Anterior cingulate cortex (tissue), 58 donors: ENCODE measurements at places on chromosomes 3 and 15.
A peak's percentile ranks its signal among the peaks of the same experiment; 100 is the strongest.

GRCh38 chr3:66378256-66378655, 122.6 kb downstream of the LRIG1 start:
- no peak for DNase-seq

- DNase-seq: no peak
Observed at GRCh38 chr3:84077479-84077878, 881.3 kb upstream of the CADM2 start.

DNA sequence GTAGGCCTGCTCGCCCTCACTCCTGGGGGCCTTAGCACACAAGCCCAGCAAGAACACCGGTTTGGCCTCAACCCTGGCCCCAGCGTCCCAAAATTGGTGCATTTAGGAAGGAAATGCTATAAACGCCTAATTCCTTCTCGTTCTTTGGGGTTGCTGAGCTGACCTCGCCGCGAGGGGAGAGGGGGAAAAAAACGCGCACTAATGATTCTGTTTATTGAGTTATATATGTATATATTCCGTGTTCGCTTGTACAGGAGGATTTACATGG, 3.9 kb downstream of the FEZF2 start:
- DNase-seq: no peak

- DNase-seq: no peak
Observed at GRCh38 chr3:169984292-169984691, 17.7 kb downstream of the SEC62 start.

- DNase-seq: no peak
Observed at GRCh38 chr3:66047311-66048050, 8.8 kb upstream of the MAGI1 start.

DNA sequence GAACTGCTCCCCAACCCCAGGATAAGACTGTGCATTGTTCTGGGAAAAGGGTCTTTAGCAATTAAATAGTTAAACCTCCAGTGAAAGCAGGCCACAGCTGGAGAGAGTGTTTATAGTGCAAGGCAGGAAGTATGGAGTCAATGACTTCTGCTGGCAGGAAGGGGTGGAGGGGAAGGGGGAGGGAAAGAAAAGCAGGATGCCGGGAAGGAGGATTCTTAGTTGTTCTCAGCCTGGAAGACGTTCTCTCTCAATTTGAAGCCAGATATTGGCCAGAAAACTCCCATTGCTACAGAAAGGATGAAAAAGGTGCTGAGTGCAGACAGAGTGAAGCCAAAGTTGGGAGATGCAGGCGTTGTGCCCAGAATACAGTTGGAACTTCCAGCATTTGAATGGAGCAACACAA, 35.7 kb upstream of the ACTL6A start:
- peak; percentile 6 for DNase-seq

GRCh38 chr3:188319569-188319968, 165.6 kb downstream of the LPP start:
- DNase-seq: no peak

GRCh38 chr3:185767002-185767688, 57.7 kb downstream of the IGF2BP2 start:
- no peak for DNase-seq

GRCh38 chr15:53038655-53038941, 248.5 kb upstream of the ONECUT1 start:
- DNase-seq: no peak

- DNase-seq: no peak
Observed at GRCh38 chr3:81214631-81215030, 546.8 kb downstream of the GBE1 start.

DNA sequence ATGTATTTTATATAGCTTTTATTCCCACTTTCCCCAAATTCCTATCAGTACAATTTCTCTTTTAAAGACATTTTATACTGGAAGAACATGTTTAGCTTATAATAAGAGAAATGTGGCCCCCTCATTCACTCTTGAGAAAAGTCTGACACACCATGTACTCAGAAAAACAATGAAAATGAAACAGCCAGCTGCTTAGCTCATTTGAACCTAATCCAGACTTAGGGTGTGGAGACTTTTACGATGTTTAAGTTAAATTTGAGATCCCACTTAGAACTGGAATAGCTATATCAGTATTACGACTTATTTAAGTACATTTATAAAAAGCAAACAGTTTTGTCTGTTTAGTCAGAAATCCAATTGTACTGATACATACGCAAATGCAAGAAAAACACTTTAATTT, 252.3 kb upstream of the ARRDC4 start:
- DNase-seq: no peak

GRCh38 chr3:78906245-78906644, 861.6 kb downstream of the ROBO1 start:
- DNase-seq: no peak

DNA sequence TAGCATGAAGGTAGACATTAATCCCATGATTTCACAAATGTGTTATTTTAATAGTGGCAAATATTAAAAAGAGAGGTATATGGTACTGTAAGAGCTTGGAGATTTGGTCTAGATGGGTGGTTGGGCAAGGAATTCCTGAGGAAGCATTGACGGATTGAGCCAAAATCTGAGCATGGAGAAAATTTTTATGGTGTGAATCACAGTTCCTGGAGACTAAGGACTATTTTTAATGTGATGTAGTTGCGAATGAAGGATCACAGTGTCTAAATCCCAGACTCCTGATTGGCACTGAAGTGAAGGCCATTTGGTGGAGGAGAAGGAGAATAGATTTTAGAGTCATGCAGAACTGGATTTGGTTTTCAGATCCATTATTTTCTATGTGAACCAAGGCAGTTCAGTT, 188.7 kb upstream of the FEZF2 start:
- DNase-seq: no peak

DNA sequence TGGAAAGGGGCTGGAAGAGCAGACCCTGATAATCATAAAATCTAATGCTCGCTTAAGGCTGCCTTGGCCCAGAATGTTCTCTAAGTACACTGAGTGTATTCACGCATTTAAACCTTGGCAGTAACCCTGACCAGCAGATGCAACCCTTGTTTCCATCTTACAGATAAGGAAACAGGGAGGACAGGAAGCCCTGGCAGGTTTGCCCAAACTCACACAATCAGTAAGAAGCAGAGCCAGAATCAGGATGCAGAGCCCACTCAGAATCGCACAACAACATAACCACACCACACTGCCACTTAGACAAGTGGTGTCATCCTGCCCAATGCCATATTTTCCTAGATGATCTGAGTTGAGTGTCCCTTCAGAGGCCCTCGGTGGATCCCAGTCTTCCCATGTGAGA, 214.5 kb upstream of the HES1 start:
- no peak for DNase-seq

DNA sequence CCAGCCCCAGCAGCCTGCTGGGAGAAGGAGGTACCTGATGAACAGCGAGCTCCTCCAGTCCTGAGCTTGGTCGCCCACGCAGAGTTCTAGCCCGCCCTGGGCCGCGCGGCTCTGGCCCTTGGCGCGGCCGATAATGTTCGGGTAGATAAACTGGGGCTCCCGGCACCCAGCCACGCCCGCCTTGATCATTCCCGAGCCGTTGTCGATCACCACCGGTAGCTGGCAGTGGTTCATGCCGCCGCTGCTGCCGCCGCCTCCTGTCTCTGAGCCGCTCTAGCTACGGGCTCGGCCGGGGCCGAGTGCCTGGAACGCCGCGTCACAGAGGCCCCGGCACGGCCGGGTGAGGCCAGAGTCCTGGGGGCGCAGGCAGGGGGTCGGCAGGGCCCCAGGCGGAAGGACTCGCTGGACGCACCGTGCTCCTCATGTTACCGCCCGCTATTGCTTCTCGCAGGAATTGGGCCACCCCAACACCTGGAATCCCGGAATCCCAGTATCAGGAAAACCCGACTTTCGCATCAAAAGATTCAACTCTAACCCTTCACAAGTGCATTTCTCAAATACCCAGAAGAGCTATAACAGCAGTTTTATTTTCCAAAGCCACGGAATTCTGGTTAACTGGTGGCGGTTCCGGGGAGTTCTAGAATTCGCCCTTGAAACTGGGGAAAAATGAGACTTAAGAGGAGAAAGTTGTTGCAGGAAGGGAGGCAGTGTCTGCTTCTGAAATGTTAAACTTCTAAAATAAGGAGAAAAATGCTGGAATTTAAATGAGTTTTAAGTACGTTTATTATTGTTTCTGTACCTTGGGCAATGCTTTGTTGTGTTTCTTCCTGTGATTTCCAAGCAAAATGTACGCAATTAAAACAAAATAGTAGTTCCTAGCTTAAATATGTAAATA, at the start of gene ACTRT3:
Gene ACTRT3, minus strand, starts transcription at position 275 of the 895 bp plus-strand sequence. Its CDS starts 41 bp downstream, at position 234.
- DNase-seq: no peak

DNA sequence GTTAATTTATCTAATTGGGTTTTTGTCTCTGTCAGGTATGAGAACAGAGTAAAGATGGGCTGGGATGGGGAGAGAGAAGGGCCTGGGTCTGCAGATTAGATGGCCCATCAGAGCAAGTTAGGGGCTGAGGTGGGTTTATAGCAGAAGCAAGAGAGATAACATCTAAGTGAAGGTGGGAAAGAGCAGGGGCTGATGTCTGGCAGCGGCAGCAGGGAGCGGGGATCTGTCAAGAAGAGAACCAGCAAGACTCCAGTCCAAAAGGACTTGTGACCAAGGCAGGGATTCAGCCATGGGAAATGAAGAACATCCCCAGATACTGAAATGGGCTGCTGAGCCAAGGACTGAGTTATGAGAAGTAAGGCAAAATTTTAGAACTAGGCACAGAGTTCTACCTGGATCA, 320.6 kb upstream of the TBL1XR1 start:
- no peak for DNase-seq

- DNase-seq: no peak
Observed at GRCh38 chr3:177561769-177562392, 364.6 kb upstream of the TBL1XR1 start.

DNA sequence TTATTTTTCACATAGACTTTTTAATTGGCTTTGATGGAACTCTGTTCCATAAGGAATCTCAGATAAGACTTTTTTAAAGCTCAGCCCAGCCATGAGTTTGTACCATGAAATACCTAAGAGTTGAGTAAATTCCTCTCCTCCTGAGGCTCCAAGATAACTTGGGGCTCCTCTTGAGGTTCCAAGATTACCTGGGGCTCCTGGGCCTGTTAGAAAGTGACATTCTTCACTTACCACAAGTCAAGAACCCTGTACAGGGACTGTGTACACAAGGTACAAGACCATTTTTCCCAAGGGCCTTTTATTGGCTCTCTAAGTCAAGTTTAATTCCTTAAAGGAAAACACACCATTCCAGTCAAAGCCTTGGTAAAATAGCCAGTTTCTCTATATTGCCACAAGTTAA, 111.3 kb upstream of the PRR20G start:
- DNase-seq: no peak

DNA sequence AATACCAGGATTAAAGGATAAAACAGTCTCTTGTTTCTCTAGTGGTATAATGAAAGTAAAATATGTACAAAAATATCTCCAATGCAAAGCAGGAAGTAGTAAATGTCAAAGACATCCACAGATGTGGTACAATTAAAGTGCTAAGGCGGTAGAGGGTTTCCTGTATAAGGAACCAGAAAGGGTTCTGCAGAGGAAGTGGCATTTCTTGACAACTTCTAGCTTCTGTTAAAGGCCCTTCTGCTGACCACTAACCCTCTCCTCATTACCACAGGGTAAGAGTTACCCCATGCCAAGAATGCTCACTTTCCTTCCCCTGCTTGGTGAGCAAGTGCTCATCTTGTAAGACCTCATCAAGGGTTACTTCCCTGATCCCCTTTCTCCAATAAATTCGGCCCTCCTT, 883.6 kb upstream of the NR2F2 start:
- DNase-seq: no peak

GRCh38 chr3:153138276-153139210, 23.5 kb upstream of the RAP2B start:
- DNase-seq: no peak

- DNase-seq: no peak
Observed at GRCh38 chr3:3744826-3745225, 54.4 kb upstream of the LRRN1 start.

GRCh38 chr3:52682016-52682415, 3.7 kb downstream of the PBRM1 start:
- no peak for DNase-seq

DNA sequence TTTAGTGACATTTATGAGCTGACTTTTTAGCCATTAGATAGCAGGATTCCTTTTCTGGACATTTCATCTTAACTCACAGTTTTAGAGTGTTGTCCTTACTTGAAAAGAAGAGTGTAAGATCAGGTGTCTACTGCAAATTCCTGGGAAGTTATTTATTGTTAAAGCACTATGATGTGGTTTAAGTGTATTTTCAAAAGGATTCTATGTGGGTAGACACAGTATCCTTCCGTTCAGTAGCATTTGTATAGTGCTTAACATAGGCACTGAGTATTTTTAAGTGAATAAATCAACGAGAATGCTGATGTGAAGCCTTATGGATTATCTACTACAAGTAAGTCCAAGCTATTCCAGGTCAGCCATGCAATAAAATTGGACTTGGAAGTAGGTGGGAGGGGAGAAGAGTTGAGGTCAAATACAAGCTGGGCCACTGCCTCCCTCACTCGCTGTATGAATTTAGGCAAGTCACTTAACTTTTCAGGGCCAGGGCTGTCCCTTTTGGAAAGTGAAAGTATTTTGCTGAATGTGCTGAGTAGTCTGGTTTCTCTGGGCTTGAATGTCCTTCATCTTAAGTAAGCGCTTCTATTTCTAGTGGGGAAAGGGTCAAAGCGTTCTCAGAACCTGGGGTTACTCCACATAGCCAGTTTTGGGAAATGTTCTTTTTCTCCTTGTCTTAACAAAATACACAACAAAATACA, 48.6 kb downstream of the GAP43 start:
- DNase-seq: no peak
